ENCODE measurements at places on chromosomes 12 and 14.

GRCh38 chr14:96576937-96577336 is 74.8 kb downstream of the PAPOLA start:
- DNase-seq, result no peak

GRCh38 chr12:109052414-109053323 is at the start of gene USP30:
USP30 (plus strand) TSS chr12:109052576; CDS start chr12:109052679, 103 bp downstream.
- DNase-seq, result peak; percentile 72

DNA sequence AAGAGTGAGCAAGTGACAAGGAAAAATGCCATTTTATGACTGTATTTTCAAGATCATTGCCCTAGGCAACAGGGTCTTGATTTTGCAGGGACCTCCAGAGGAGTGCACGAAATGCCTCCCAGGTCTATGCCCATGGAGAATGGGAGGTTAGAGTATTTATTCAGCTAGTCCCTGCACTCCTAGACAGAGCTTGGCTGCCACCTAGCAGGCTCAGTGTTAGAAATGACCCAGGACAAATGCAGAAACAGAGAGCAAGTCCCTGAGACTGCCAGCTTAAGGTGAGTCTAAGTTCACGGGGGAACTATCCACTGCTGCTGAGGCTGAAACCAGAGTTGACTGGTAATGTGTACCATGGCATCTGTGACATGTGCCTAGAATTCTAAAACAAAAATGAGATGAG is 506.4 kb downstream of the MED13L start:
- no peak for DNase-seq

DNA sequence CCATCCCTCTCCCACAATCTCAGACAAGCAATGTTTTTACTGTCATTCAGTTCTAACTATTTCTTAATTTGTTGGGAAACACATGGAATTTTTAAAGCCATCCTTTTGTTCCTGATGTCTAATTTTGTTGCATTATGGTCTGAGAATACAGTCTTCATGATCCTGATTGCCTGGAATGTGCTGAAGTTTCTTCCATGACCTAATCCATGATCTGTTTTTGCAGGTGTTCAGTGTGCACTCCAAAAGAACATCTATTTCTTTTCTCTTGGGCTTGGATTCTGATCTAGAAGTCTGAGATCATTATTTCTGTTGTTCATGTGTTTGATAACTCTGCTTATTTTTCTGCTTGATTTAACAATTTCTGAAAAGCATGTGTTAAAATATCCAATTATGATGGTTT is 43.2 kb upstream of the PHC1 start:
- DNase-seq, result no peak

DNA sequence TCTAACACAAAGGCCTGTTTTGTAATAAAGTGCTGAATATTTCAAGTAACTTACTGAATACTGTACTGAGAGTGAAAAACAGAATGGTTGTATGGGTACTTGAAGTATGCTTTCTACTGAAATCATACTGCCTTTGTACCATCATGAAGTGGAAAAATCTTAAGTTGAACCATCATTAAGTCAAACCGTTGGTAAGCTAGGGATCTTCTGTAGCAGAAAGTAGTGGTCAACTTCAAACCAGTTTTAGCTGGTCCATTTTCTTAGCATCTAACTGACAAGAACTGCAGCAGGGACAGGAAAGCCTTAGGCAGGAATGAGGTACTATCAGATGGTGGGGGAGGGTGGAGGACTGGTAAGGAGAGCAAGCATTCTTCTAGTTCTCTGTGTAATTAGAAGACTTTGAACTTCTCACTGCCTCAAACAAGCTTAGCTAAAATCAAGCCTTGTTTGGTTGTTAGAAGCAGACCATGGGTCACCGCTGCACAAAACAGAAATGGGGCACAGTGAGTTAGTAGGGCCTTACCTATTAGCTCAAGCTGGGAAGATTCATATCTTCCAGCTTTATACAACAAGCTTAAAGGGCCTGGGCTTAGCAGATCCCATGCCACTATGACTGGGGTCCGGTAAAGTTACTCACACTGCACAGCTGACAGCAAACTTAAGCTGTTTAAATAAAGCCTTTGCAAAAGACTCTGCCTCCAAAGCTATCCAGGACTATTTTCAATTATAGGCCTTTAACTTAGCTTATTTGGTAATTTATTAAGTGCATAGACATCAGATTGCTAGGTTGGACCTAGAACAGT is 73.8 kb downstream of the ACADS start:
- DNase-seq, result no peak

Measured in stimulated activated CD8-positive, alpha-beta memory T cell treated with anti-CD3 and anti-CD28 coated beads, Interleukin-7, amount 100 ng/mL, for 1 hour (primary cell).